ENCODE measurements at places on chromosomes 3 and 15. TPM values are rescaled to one million over a fixed set of nuclear protein-coding genes. Genes with fewer than 3 reads are reported as not detected.

Gene CCDC39
- total RNA-seq = not detected

Gene SLC7A14
- total RNA-seq = 0.15 TPM

Gene ZBED2
- not detected for total RNA-seq

Gene GOLGA6L7
- total RNA-seq = not detected

Gene ISL2
- total RNA-seq = 0.95 TPM

- no peak for DNase-seq
These were observed 2.3 kb downstream of the MINDY4B start for GRCh38 chr3:150902988-150903387.

- no peak for DNase-seq
These were observed 60.8 kb downstream of the ADCY5 start for GRCh38 chr3:123388042-123388441.

- peak; percentile 34 for DNase-seq
These were observed 108.7 kb downstream of the P2RY1 start for GRCh38 chr3:152943645-152944044.

GRCh38 chr15:64893481-64894394 is 18.0 kb upstream of the ANKDD1A start:
- peak; percentile 92 for DNase-seq

DNA sequence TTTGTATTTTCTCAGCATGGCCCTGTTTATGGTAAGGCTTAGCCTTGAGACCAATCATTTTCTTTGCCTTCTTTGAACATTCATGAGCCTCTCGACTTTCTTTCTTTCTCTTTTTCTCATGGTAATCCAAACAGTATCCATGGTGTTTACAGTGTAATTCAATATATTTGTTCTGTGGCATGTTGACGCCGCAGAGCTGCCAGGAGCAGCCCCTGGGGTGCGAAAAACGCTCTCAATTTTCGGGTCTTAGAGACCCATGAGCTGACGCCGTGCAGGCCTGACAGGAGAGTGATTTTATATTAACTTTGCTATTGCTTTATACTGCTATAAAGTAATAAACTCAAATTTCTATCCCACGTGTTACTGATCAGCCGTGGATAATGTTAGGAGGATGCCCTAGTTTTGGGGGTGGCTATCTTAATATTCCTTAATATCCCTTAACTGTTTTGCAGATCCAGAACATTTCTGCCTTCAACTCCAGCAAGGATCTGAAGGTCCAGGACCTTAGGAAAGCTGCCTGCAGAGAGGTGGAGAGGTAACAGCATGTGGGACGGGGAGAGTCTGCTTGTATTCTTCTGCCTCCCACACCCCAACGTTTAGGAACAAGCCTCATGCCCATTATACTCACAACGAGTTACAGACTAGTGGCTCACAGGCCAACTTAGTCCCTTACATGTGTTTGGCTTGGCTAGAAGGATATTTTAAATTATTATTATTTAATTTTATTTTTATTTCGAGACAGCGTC is 29.3 kb upstream of the MYO1E start:
- DNase-seq = no peak

DNA sequence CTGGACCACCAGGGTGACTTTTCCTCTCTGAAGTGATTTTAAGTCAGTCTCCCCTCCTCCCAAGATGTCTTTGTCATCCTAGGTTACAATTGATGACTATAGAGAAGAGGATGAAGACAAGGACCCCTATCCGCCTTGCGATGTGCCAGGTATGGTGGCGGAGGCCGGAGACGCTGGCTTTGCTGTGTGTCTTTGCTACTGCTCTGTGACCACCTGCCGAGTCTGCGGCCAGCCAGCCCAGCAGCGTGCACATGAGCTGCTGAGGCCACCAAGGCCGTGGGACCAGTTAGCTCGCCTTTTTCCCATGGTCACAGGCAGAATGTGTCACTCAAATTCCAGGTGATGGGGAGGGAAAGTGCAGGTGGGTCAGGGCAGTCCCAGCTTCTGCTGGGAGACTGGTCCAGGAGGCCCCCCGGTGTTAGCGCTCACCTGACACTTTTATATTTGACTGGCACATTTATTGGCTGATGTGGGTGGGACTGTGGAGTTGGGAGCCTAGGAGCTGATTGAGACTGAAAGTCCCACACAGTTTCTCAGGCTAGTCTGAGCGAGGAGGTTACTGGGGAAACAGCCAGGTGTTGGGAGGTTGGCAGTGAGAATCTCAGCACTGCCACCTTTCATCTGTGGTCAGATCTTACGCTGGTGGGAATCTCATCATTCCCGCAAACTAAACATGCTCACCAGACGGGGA is 114.1 kb downstream of the CHDH start:
- DNase-seq = no peak

- DNase-seq = no peak
These were observed 88.5 kb downstream of the XXYLT1 start for GRCh38 chr3:195182470-195182795.

DNA sequence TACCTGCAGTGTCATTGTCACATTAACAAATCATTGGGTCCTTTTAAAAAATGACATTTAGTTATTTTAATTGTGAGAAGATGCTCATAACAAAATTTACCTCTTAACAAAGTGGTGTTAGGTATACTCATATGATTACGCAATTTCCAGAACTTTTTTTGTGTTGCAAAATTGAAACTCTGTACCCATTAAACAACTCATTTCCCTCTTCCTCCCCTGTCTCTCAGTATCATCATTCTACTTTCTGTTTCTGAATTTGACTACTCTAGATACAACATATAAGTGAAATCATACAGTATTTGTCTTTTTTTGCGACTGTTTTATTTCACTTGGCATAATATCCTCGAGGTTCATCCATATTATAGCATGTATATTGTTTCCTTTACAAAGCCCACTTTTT is 58.7 kb upstream of the CHST2 start:
- no peak for DNase-seq

GRCh38 chr15:39406485-39406884 is 174.4 kb upstream of the THBS1 start:
- no peak for DNase-seq

GRCh38 chr3:140522653-140523380 is 155.0 kb upstream of the TRIM42 start:
- DNase-seq = no peak

GRCh38 chr3:23461069-23461468 is 257.9 kb downstream of the UBE2E2 start:
- DNase-seq = no peak

DNA sequence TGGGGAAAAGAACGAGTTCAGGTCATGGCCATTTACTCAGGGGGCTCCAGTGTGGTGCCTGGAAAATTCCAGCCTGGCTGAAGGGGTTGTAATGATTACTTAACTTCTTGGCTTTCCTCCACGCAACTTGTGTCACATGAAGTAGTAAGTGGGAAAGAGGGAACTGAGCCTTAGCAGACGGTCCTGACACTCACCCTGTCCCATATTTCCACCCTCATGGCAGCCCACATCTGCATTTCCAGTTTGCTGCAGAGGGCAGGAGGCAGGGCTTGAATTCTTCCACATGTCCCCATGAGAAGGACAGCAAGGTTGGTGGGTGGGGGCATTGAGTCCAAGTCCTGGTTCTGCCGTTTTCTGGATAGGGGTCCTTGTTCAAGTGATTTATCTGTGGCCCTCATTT is 7.8 kb upstream of the CAMP start:
- DNase-seq = no peak

DNA sequence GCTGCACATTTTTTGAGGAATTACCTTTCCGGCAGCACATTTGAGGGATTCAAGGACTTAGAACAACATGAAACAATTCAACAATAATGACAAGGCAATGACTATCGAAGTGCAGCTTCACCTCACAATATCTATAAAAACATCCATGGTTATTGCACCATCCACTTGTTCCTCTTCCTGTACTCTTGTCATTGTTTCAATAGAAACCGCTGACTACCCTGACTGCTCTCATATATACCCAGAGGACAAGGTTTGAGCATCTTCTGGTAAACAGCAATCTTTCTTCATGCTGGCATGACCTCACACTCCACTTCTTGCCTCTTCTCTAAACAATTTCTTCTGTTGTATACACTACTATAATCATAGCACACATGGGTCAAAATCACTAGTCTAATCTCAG is 864.9 kb downstream of the FHIT start:
- DNase-seq = no peak

- no peak for DNase-seq
These were observed 87.4 kb downstream of the NFKBIZ start for GRCh38 chr3:101936419-101937356.

All from left colon (tissue), 2 donors.